H54 (cell line): ENCODE measurements at places on chromosomes 11 and 22.

GRCh38 chr11:16418428-16419097 lies 62.2 kb upstream of the SOX6 start:
- no peak for DNase-seq

DNA sequence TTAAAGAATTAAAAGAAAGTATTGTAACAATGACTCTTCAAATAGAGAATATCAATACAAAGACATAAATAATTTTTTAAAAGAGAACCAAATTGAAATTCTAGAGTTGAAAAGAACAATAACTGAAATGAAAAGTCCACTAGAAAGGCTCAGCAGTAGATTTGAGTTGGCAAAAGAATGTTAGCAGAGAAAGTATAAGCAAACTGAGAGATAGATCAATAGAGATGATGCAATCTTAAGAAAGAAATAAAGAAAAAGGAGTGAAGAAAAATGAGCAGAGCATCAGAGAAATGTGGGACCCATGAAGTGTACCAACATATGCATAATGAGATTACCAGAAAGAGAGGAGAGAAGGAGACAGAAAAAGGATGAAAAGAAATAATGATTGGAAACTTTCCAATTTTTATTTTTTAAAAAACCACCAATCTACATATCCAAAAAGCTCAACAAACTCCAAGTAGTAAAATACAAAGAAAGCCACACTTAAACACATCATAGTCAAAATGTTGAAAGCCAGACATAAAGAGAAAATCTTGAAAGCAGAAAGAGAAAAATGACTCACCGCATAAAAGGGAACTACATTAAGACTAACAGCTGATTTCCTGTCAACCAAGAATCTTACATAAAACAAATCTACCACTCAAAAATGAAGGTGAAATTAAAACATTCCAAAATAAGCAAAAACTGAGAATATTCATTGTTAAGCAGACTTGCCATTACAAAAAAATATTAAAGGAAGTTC lies 20.9 kb downstream of the NCF4 start:
- no peak for DNase-seq

DNA sequence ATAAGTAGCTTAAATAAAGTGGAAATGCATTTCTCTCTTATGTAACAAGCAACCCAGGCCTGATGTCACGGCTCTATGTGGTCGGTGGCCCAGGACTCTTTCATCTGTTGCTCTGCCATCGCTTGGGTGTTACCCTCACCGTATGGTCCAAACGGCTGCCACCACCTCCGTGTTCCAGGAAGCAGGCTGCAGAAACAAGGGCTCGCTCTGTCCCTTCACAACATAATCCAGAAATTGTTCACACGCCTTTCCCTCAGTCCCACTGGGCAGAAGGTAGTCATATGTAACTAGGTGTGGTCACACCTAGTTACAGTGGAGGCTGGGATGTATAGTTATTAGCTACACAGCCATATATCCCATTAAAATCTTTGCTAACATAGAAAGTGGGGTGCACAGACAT lies 421.0 kb downstream of the SOX6 start:
- DNase-seq = no peak

GRCh38 chr11:62505440-62506091 lies 41.0 kb downstream of the AHNAK start:
- no peak for DNase-seq

GRCh38 chr11:61004180-61004611 lies 32.7 kb downstream of the CD6 start:
- no peak for DNase-seq

DNA sequence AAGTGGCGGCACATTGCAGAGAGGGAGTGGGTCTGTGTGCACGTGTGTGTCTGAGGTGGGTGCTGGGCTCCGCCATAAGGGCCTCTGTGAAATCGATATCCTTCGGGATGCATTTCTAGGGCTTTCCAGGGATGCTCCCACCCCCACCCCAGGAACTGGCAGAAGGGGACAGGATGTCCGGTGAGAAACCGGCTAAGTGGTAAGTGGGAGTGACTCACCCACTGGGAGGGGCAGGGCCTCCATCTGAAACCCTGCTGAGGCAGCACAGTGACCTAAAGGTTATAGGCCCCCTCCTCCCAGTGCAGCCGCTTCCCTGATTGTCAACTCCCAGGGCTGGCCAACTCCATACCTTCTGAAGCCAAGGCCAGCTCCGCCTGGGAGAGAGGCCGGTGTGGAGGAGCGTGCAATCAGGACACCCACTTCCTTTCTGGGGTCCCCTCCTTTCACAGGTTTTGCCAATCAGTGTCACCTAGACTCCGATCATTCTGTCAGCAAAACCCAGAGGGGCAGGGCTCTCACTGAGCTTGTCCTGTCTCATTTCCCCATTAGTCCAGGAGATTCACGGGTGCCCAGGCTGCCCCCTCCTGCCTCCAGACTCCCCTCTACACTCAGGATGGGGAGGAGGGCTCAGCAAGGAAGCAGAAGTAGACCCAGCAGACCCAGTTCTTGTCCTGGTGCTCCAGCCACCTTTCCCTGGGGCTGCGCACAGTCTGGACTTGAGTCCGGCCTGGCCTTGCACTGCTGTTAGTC lies 44.5 kb downstream of the NECTIN1 start:
- peak; percentile 85 for DNase-seq

DNA sequence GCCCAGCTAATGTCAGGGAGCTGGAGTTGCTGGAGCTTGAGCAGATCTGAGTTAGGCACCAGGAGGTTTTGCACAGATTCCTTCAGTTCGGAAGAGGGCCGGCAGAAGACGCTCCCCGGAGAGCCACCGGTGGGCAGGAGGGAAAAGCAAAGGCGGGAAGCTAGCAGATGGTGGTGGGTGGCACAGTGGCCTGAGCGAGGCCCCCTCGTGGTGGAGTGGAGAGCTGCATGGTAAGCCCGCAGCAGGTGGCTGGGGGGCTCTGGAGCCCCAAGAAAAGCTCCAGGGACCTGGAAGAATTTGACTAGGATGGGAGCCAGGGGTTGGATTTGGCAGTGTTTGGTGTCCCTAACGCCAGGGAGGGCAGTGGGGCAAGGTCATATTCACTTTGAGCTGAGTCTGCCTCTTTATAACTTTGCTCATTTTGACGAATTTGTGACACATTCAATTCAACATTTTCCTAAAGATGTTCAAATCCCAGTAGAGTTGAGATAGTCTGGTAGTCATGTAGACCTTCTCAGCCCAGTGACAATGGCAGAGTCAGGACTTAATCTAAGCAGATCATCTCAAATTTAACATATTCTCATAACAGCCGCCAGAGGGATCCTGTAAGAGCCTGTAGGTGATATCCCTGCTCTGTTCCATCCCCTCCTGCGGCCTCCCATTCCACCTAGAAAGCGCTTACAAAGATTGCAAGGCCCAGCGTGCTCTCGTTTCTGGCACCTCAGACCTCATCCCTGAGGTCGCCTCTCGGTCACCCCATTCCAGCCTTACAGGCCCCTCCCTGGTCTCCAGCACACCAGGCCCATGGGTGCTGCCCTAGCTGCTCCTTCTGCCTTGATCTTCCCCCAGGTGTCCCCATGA lies 57.9 kb downstream of the TRIM29 start:
- DNase-seq = no peak

DNA sequence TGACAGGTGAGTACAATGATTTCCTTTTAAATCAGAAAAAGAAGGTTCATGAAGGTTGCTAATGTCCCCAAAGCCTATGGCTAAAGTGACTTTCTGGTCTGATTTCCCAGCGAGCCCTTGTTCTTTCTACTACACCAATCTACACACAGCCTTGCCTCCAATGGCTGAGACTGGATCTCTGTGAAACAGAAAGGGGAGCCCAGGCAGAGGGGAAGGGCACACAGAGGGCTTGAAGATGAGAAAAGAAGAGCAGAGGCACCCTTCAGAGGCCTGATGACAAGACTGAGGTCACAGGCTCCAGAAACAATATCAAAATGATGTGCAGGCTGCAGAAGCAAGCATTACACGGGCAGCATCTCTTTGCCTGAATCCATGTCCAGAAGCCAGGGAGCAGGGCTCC lies 1.5 kb downstream of the SYN3 start:
- DNase-seq = no peak

DNA sequence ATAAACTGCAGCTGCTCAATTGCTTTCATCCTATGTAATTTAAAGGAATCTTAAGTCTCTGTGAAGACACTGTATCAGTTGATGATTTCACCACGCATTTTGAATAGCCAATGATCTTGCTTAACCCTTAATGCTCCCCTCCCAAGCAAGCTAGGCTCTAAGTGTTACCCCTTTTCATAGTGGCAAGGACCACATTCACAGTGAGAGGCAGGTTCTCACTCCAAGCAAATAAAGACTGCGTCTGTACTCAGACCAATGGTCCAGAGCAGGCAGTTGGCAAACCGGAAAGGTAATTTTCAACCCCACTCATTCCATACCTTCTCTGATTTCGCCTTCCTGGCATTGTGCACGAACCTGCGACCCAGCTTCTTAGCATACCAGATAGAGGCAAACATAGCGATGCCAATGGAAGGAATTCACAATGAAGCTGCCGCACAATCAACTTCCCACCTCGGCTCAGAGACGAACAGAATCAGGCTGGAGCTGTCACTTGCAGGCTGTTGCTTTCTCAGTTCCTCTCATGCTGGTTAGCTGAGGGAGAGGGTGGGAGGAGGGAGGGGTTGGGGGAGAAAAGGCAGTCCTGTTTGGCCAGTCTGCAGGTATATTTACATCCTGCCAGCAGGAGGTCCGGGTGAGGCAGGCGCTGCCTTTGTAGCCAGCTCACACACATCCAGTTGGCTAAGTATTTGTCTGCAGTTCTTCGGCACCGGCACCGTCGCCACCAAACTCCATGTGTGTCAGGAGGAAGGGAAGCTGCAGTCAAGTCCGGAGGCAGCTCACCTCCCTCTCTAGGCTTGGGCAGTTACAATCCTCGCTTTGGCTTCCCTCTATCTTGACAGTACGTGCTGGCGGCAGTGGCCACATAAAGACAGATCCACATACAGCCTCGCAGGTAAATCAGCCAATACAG lies 1151.2 kb upstream of the CCDC90B start:
- no peak for DNase-seq
